HS-27A (cell line): ENCODE measurements at places on chromosomes 7 and 10.
A peak's percentile ranks its signal among the peaks of the same experiment; 100 is the strongest.

GRCh38 chr7:113652501-113652900 lies 266.3 kb downstream of the PPP1R3A start:
- DNase-seq, result no peak

- no peak for DNase-seq
These were observed 36.1 kb downstream of the ADGRA1 start for GRCh38 chr10:133123746-133124356.

GRCh38 chr7:109735881-109736280 lies 1166.2 kb downstream of the DNAJB9 start:
- DNase-seq, result no peak

DNA sequence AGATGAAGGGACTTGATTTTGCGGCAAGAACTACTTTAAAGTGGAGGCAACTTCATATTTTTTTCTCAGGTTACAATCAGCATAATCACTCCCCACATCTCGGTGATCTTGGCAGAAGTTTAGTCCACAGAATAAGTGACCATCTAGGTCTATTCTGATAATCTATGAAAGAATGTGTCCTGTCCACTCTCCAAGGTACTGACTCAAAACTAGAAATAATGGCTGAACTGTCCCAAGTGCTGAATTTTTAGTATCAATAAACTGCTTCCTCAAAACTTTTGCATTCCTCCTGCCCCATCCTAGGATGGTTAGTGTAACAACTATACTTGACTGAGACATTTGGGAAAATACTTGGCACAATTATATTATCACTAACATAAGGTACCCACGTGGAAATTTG lies 10.9 kb upstream of the CHRM2 start:
- peak; percentile 11 for DNase-seq

DNA sequence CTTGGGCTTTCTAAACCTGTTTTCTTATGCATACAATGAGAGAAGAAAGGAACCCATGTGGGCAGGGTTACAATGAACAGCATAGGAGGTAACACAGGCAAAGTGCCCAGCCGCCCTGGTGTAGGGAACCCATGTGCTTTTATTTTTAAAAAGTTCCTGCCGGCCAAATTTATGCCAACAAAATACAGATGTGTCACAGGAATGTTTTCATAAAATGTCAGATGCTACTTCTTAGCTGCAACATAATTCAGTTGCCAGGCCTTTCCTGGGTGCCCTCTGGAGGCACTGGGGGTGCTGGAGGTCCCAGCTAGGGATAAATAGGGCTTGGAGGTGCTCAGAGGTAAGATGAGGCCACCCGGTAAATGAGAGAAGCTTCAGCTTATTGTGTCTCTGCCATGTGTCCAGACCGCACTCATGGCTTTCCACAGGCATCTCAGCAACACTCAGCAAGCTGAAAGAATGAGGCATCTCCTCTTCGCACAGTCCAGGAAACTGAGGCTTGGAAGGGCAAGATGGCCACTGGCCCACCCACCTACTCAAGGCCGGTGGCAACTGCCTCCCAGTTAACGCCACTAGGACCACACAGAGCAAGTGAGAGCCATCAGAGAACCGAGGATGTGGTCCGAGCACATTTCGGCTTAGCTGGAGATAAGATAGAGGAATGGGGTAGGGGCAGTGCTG lies 58.3 kb downstream of the CPXM2 start:
- DNase-seq, result no peak

DNA sequence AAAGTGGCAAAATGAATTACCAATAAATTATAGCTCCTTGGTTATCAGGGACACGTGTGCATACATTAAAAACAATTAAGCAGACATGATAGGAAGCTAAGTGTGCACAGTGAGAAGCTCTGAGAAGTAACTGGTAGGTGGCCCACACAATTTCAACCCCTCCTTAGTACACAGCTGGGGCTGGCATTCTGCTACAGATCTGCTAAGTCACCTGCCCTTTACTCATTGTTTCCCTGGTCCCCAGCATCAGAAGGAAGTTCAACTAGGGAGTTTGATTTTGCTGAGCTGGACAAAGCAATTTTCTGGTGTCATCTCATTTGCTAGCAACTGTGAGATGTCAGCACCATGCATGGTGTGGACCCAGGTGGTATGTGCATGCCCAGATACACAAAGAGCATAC lies 424.1 kb upstream of the NPVF start:
- no peak for DNase-seq

DNA sequence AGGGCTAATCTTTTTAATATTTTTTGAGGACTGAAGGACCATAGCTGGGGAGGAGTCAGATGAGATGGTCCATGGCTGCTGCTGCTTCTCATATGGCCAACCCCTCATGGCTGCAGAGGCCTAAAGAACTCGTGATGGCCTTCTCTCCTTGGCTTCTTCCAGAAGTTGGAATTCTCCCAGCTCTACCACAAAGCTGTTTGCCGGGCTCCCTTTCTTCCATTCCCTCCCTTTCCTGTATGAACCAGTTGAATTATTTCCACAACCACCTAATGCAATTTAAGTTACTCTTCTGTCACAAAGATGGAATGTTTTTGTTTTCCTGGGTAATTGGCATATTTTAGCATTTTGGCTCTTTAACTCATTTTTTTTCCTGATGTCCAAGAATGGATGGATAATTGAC lies 80.7 kb downstream of the PHTF2 start:
- no peak for DNase-seq

DNA sequence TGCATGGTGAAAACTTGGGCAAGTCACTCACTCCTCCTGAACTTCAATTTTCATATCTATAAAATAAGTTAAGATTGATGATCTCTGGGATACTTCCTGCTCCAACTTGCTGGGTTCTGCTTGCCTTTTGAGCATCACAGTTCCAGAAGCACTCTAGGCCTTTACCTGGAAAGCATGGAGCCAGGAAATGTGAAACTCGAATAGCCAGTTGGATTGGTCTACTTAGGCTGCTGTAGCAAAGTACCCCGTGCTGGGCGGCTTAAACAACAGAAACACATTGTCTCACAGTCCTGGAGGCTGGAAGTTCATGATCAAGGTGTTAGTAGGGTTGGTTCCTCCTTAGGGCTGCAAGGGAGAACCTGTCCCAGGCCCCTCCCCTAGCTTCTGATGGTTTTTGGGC lies 64.5 kb downstream of the NAMPT start:
- DNase-seq, result no peak

DNA sequence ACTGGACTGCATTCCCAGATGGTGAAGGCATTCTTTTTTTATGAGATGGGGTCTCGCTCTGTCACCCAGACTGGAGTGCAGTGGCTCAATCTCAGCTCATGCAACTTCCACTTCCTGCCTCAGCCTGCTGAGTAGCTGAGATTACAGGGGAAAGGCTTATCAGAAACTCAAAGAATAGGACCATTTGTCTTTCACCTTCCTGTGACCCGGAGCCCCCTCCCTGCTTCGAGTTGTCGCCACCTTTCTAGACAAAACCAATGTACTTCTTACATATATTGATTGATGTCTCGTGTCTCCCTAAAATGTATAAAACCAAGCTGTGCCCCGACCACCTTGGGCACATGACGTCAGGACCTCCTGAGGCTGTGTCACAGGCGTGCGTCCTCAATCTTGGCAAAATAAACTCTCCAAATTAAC lies 1.8 kb upstream of the METTL27 start:
- no peak for DNase-seq

DNA sequence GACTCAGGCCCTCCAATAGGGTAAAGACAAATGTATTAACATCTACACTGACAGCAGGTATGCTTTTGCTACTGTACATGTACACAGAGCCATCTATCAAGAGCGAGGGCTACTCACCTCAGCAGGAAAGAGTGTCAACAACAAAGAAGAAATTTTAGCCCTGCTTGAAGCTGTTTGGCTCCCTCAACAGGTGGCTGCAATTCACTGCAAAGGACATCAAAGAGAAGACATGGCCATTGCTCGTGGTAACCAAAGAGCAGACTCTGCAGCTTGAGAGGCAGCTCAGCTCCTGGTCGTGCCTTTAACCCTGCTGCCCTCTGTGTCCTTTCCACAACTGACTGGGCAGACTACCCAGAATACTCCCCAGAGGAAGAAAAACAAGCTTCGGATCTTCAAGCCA lies 5.1 kb downstream of the AKR1B15 start:
- DNase-seq, result no peak

DNA sequence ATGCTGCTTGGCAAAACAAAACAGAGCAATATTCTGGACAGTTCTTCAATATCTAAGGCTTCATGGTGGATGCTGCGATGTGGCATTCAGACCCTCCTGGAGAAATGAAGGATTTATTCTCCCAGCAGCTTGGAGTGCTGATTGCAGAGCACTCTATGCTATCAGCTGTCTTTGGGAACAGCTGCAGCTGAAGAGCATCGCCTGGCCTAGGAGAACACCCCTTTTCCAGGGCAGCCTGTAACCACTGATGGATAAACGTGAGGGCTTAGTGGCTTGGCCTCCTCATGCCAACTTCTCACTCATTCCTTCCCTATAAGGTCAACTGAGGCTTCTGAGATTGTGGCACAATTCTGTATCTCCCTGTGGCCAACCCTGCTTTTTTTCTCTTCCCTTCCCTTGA lies 638.1 kb upstream of the CNTNAP2 start:
- DNase-seq, result no peak

DNA sequence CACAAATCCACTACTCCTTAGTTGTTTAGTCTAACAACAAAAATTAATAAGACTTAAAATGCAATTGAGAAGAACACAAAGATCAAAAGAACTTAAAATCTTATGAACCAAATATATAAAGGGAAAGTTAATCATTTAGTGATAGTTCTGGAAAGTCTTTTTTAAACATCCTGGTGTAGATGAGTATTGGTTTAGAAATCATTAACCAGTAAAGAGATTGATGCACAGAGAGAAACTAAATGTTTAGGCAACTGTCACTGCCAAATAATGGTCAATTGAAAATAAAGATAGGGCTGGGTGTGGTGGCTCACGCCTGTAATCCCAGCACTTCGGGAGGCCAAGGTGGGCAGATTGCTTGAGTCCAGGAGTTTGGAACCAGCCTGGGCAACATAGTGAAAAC lies 44.9 kb downstream of the SP8 start:
- no peak for DNase-seq

DNA sequence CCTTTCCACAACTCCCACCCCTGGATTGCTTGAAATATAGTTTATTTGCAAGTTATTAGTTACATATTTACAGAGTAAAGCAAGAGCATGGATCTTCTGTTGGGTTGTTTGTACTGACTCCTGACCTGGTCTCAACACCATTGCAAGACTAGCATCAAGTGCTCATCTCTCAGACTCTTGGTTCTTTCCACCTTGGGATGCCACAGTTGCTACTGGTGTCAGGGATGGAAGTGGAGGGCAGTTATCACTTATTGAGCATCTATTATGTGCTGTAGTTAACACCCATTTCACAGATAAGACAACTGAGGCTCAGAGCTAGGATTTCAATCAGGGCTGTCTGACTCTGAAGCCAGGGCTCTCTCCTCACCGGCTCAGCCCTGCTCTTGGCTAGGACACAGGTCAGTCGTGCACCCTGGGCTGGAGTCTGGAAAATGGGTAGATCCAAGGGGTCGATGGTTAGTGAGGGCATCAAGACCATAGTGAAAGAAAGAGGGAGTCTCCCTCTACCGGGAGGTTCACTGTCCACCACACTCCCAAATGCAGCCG lies 614 bp upstream of the ADAMTS14 start:
- DNase-seq, result no peak

DNA sequence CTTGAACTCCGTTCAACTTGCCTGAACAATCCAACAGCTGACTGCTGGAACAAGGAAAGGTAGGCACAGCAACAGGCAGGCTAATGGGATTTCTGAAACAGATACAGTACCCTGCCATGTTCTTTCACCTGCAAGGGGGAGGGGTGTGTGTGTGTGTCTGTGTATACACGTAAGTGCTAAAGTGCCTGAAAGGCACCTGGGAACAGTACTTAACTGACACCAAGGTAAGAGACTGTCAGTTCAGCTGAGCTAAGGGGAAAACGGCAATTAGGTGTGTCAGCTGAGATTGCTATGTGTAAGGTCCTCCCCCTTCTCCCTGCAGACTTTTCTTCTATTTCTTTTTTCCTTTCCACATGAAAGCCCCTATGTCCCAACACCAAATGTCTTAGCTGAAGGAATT lies 27.0 kb downstream of the NAMPT start:
- DNase-seq, result no peak

GRCh38 chr10:32347363-32348022 lies 535 bp upstream of the EPC1 start:
- no peak for DNase-seq

GRCh38 chr10:132142396-132143161 lies 44.2 kb upstream of the DPYSL4 start:
- DNase-seq, result no peak

GRCh38 chr7:88040694-88041093 lies 106.6 kb downstream of the ADAM22 start:
- DNase-seq, result no peak

GRCh38 chr7:66272321-66272720 lies 67.2 kb downstream of the TPST1 start:
- DNase-seq, result no peak

DNA sequence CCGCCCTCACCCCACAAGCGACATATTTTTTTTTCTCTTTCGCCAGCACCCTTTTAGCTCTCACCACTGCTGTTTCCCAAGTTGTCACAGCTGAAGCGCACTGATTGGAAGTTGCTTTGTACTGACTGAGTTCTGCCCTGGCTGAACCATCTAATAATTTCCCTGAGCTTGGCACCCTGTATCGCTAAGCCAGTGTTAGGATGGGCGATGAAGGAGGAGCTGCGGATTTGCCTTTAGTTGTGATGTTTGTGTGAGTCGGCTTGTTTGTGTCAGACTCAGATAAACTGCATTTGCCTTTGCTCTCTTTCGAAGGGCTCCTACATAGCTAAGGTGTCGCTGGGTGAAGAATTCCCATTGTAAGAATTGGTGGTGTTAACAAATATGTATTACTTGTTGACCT lies 1.3 kb upstream of the ATXN7L1 start:
- DNase-seq, result no peak

DNA sequence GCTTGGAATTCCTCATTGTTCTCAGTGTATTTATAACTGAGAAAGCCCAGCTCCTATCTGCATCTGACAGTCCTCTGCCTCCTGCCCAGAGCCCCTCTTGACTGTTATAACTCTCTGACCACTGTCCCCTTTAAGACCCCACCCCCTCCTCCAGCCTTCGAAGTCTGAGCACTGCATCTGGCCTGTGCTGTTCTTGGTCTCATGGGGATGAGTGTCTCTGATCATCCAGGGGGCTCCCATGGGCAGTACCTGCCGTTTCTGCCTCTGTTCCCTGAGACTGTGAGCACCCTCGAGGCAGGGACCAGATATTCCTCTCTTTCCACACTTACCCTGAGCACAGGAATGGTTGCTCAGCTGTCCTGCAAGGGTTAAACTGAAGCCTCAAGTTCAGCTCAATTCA lies 7.7 kb downstream of the GHRHR start:
- no peak for DNase-seq

DNA sequence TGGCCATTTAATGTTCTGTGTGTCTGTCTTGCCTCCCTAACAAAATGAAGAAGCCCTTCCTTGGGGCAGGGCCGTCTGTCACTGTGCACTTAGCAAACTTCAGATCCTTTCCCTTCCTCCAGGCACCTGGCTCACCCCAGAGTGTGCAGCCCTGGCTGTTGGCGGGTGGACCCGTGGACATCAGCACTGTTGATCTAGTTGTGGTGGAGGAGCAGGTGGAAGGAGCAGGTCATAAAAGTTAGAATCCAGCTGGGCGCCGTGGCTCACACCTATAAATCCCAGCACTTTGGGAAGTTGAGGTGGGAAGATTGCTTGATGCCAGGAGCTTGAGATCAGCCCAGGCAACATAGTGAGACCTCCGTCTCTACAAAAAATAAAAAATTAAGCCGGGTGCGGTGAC lies 12.7 kb downstream of the RAB19 start:
- no peak for DNase-seq

- no peak for DNase-seq
These were observed 378 bp downstream of the PIK3AP1 start for GRCh38 chr10:96719850-96720421.

GRCh38 chr7:1512781-1513656 lies 8.8 kb upstream of the INTS1 start:
- no peak for DNase-seq
